Stimulated activated CD4-positive, alpha-beta T cell treated with anti-CD3 and anti-CD28 coated beads, TNF-alpha, amount 100 ng/mL, for 1 hour (primary cell): ENCODE measurements at places on chromosomes 7 and 10.

DNA sequence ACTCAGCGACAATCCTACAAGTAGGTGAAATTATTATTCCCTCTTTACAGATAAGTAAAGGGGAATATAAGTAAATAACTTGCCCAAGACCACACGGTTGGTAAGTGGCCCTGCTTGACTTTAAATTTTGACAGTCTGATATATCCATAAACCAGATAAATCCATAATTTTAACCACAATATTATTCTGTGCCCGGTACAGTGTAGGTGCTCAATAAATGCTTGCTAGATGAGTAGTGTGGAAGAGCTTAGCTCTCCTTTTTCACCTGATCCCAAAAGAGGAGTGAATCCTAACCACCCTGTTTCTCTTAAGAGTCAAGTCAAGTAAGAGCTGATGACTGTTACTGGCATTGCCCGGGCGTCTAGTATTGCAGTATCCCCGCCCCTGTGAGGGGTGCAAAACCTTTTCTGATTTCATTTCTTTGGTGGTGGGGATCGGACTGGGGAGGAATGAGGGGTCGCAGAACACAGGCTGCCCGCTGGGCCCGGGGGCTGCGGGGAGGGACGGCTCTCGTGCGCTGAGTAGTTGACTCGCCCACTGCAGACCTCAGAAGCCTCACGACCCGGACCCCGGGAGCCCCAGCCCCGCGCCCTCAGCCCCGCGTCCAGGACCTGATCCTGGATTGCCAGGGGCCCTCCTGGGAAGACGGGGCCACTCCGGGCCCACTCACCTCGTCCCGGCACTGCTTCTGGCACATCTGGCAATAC, 490 bp downstream of the KIN start:
- DNase-seq, result no peak

GRCh38 chr10:12834116-12834665, 167.3 kb downstream of the CCDC3 start:
- no peak for DNase-seq

DNA sequence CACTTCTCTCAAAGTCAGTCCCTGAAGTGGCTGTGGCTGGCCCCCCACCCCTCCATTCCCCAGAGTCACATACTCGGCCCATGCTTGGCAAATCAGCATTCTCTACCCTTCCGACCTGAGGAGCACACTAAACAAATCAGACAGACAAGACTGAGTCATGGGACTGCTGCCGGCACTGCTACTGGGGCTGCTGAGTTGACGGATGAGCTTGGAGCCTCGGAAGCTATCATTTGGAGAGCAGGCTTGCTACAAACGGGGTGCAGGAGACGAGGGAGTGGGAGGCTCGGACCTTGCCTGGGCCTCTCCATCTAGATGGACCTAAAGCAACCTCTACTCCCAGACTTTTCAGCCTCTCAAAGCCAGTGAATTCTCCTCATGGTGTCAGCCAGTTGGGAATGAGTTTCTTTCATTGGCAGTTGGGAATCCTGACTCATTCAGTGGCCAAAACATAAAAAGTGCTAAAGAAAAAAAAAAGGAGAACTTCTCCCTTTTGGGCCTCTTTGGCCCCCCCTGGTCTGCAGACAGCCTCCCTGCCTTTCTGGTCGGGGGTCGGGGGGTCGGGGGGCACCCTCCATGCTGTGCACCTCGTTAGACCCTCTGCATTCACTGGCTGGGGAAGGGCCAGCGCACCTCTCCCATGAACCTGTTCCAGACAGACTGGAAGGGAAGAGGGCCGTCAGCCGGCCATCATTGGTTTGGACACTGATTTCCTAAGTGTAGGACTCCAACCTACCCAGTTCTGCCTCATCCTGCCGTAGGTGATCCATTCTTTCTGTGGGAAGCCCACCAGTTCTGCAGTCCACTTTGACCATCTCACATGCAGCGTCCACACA, 52.3 kb upstream of the COL13A1 start:
- no peak for DNase-seq

- DNase-seq, result no peak
Observed at GRCh38 chr7:106086062-106086461, 26.1 kb downstream of the SYPL1 start.

DNA sequence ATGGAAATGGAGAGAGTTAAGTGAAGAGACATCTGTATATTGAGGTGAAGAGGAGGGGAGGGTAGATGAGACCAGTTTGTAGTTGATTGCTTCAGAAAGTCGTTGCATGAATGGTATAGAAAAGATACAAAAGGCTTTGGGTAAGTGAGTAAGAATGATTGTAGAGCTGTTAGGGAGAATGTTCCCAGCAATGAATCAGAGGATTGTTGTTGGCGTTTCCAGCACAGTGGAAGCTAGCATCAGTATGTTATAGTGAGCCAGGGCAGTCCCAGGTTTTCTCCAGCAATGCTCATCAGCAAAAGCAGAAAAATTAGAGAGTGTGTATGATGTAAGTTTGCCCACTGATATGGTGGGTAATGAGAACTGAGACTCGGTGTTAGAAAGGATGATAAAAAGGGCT, 15.4 kb upstream of the CDK6 start:
- DNase-seq, result no peak

DNA sequence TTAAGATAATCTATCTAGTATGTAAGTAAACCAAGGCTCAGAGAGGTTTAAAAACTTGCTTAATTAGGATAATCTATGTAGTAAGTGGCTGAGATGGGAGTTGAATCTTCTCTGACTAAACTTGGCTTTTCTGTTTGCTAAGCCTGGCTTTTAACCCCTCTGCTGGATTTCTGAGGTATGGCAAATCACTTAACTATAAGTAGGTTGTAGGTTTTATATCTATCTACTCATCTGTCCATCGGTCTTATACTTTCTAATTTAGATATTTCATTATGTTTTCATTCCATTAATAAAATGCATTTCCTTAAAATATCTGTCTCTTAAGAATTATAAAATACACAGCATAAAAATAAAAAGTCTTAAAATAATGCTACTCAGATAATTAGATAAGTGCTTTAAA, 59.4 kb downstream of the ST7 start:
- DNase-seq, result no peak

DNA sequence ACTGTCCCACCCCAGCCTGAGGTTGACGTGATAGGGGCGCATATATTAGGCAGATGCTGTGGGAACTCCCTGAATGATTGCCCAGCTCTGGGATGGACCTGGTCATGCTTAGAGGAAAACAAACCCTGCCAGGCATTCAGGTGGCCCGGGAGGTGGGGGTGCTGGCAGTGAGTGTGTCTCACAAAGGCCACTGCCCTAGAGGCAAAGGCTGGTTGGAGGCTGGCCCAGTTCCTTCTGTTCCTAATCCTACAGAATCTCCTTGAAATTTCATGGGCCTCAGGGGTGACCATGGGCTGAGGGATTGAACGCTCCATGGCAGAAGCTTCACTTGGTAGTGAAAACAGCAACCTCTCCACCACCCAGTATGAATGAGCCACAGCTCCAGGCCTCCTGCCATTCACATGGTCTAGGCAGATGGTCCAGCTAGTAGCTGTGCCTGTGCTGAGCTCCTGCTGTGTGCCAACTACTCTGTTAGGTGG, 25.6 kb downstream of the ADRA2A start:
- DNase-seq, result no peak

GRCh38 chr10:22228167-22228938, 10.5 kb upstream of the EBLN1 start:
- DNase-seq, result no peak

DNA sequence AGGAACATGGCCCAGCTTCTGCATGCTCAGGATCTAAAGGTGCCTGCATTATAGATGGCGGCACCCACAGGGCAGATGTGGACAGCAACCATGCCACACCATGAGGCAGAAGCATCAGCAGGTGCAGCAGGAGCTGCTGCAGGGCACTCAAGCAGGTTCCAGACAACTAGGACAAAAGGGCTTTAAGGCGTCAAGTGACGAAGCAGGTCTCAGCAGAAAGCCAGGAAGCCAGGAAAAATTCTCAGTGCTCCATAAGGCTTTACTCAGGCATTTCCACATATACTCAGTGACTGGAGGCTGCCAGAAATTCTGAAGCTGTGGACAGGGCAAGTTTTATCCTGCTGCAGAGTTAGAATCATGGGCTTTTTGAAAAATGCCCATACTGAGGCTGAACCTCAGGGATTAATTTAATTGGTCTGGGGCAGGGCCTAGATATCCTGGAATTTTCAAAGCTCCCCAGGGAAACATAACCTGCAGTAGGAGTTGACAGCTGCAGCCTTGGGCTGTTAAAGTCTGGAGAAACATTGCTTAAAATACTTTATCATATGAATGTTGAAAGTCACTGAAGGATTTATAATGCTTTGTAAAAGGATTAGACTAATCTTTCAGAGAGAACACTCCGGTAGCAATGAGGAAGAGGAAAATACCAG, 68.1 kb upstream of the RNF148 start:
- DNase-seq, result no peak

GRCh38 chr7:21422751-21423150, 5.1 kb upstream of the SP4 start:
- DNase-seq, result no peak

GRCh38 chr7:114622221-114622620, 207.6 kb downstream of the FOXP2 start:
- no peak for DNase-seq

- no peak for DNase-seq
Observed at GRCh38 chr10:69867699-69868558, 66.2 kb downstream of the COL13A1 start.

GRCh38 chr10:122051609-122052385, 62.8 kb downstream of the TACC2 start:
- no peak for DNase-seq
